Stimulated activated CD8-positive, alpha-beta memory T cell treated with anti-CD3 and anti-CD28 coated beads, Interleukin-15, amount 100 ng/mL, for 24 hours (primary cell): ENCODE measurements at places on chromosomes 2 and 18.

DNA sequence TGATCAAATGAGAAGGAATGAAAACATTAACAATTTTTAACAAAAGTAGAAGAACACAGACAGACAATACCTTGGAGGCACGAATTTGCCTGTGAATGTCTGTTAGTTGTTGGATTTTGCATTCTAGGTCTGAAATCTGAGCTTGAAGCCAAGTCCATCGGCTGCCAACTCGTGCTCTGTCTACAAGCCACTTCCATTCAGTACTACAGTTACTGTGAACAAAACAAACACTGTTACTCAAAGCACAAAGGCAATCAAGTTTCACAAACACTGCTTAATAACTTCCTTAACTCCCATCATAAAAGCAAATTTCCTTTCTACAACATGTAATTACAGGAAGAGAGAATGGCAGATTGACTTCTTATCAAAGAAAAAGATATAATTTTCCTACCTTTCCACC is 42.2 kb downstream of the KANSL1L start:
- no peak for DNase-seq

- DNase-seq = no peak
Measured at GRCh38 chr18:54127759-54128378, 96.6 kb downstream of the MBD2 start.

DNA sequence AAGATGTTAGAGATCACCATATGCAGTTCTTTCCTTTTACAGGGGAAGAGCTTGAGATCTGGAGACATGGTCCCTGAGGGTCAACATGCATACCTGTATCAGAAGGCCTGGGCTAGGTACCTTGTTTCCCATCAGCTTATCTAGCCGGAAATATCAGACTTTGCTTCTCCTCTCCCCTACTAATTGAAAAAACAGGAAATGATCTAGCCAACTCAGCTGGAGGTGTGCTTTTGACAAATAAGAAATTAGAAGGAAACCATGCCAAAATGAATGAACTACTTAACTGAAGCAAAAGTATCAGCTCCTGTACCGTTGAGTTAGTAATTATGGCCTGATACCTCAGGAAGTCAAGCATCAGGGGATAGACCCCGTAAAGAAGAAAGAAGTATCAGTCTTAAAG is 20.4 kb downstream of the PKP4 start:
- no peak for DNase-seq

DNA sequence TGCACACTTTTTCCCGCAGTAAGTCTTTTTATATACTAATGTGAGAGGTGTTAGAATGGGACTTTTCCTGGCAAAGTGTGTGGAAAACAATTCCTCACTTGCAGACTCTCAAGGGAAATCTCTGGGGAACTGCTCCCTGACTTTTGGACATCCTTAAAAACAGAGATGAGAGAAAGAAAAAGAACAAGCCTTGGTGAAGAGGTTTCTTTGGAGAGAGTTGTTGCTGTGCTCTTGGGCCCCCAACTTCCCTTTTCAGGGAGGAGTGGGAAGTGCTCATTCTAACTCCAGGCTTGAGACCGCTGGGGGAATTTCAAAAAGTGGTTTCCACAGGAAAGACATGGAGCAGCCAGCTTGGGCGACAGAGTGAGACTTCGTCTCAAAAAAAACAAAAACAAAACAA is 142.6 kb upstream of the SPRED2 start:
- no peak for DNase-seq

GRCh38 chr2:120421830-120422175 is 75.9 kb downstream of the INHBB start:
- no peak for DNase-seq

GRCh38 chr2:14423145-14423906 is 209.2 kb upstream of the LRATD1 start:
- DNase-seq = no peak

GRCh38 chr18:31513189-31513935 is 15.4 kb downstream of the DSG2 start:
- no peak for DNase-seq

DNA sequence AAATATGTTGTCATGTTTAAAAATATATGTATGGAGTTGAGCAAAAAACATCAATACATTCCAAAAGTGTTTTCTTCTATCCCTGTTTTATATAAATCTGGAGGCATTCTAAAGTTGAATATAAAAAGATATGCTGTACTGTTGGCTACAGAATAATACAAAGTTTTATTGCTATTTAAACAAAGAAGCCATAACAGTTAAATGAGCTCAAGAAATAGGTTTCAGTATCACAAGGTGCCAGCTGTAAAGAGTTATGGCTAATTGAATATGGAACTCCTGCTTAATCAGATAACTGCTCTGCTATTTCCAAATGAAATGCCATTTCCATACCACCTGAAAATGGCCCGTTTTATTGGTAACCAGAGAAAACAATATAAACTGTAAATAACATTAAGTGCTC is 55.0 kb downstream of the LNPK start:
- DNase-seq = no peak

GRCh38 chr2:126839796-126840195 is 58.9 kb upstream of the TEX51 start:
- DNase-seq = no peak

- no peak for DNase-seq
Measured at GRCh38 chr2:183927406-183928325, 670.7 kb upstream of the ZNF804A start.

GRCh38 chr2:29749041-29749440 is 172.3 kb downstream of the ALK start:
- DNase-seq = no peak

- DNase-seq = no peak
Measured at GRCh38 chr18:62506495-62507143, 16.2 kb upstream of the ZCCHC2 start.

- DNase-seq = no peak
Measured at GRCh38 chr2:157868993-157869392, 7.1 kb downstream of the ACVR1 start.

DNA sequence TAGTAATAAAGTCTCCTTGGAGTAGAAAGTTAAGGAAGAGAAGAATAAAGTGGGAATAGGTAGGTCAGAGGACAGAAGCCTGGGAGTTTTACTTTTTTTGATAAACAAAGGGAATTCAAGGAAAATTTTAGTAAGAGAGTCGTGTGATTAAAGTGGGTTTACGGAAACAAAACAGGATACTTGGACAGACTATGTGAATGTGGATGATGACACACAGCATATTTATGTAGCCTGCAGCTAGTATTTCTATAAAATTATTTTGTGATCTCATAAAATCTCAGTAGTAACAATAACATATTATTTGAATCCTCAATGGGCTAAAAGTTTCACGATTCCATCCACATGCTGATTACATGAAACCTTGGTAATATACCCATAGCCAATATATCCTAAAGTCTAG is 450.7 kb upstream of the PIK3C3 start:
- no peak for DNase-seq

DNA sequence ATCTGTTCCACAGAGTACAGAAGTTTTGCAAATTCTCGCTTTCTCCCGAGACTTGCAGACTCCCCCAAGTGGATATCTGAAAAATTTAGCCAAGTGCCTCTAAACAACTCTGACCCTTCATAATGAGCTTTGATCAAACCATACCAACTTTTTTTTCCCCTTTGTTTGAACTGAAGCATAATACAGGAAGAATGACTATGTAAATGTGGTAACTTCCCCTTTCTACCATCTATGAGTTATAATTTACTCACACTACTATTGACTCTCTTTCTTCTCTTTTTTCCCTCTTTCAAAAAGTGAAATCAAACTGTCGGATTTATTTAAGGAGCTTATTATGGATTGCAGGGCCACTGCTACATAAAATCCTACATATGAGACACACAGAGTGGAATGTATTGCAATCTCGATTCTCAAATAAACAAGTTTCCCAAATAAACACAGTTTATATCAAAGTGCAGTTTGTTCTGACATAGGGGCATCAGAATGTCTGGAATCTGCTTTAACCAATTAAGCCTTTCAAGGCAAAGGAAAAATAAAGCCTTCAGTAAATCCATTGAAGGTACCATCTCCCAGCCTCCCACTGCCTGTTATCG is 1.4 kb upstream of the ZNF804A start:
- DNase-seq = no peak

DNA sequence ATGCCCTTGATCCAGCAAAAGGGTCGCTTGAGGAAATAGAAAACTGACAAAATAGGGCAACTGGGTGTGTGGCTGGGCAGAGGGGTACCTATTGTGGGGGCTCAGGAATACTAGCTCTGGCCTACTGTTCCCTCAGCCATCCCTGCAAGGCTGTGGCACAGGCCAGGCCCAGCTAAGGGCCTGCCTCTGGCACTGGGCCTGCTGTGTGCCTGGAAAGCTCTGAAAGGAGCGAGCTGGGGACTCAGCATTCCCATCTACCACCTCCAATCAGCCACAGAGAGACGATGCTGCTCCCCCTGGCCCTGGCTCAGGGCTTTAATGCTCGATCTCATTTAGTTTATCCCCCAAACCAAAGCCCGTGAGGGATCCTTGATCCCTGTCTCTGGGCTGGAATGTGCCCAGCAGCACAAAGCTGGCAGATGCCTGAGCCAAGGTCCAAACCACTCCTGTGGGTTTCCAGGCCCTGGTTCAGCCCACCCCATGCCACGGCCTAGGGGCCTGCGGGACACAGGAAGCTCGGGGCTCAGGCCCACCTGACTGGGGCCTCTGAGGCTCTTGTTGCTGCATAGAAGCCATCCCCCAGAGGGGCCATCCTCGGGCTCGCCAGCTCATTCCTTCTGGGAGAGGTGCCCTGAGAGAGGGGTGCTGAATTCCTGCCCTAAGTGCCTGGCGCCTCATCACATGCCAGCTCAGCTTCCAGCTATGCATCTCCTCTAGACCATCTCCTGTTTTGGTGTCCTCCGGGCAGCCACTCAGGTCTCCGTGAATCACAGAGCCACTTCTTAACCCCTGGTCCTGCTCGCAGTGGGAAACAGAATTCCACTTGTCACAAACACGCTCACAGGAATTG is 43.0 kb upstream of the KCNF1 start:
- DNase-seq = no peak

DNA sequence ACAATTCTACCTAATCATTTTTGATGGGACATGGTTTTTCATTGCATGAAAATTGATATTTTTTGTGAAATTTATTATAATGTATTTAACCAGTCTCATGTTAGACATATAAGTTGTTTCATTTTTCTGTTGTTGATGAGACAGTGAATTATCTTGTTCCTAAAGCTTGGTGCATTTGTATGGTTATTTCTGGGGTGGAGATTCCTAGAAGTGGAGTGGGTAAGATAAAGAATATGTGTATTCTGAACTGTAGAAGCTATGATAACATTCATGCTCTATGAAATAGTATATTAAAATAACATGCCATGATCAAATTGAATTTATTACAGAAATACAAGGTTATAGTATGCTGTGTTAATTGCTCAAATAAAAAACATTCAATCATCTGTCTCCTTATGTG is 69.2 kb downstream of the BOLA3 start:
- no peak for DNase-seq

DNA sequence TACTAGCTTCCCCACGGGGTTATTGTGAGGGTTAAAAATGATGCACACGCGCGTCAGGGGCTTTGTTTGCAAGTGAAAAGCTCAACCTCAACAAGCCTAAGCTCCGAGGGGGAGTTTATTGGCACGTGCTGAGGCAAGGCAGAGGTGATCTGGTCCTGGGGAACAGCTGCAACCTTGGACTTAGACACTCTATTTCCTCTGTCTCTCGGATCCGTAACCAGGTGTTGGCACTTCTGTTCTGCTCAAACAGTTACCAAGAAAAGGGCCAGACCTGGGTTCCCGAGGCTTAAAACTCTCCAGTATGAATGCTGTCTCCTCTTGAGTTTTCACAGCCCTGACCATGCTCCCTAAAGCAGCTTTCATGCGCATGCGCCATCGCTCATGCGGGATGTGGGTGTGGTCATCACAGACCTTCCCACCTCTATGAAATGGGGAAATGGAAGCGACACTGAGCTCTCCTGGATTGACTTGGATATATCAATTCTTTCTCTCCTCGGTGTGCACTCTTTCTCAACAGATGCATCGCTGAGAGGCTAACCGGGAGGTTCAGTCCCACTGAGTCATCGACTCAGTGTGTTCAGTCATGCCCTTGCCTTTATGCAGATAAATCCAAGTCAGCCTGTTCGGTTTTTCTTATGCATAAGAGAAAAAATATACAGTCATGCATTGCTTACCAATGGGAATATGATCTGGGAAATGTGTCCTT is 19.9 kb upstream of the RAB31 start:
- DNase-seq = no peak

DNA sequence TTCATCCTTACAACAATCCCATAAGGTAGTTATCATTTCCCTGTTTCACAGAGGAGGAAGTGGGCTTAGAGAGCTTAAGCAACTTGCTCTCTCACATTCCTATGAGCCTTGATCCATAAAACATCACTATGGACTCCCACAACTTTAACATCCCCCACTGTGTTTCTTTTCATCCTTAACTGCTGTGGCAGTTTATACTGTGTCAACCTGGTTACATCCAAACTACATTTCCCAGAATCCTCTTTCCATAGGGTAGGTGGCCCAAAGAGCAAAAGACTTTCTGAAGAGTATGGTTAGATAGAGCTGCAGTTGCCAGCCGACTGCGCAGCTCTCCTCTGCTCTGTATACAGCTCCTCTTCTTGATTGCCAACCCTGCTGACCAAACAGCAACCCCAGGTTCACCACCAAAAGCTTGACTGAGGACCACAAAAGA is 22.5 kb downstream of the MAP3K2 start:
- no peak for DNase-seq

- no peak for DNase-seq
Measured at GRCh38 chr18:53135654-53136053, 795.7 kb downstream of the DCC start.

DNA sequence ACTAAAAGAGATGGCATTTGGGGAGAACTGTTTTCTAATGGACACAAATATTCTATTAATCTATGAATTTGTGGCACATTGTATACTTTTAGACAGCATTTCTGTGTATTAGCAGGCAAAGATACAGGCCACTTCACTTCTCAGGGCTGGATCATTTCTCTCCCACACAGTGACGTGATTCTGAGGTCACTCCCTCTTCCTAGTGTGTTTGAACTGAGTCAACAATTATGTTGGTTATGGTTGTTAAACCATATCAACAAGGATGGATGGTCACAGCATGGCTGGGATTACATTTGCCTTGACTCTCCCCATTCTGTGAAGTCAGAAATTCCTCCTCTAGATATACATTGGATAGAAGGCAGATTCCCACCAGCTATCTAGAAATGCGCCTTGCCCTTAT is 11.6 kb downstream of the NOSTRIN start:
- DNase-seq = no peak

GRCh38 chr2:42906557-42907411 is 114.4 kb upstream of the HAAO start:
- no peak for DNase-seq

DNA sequence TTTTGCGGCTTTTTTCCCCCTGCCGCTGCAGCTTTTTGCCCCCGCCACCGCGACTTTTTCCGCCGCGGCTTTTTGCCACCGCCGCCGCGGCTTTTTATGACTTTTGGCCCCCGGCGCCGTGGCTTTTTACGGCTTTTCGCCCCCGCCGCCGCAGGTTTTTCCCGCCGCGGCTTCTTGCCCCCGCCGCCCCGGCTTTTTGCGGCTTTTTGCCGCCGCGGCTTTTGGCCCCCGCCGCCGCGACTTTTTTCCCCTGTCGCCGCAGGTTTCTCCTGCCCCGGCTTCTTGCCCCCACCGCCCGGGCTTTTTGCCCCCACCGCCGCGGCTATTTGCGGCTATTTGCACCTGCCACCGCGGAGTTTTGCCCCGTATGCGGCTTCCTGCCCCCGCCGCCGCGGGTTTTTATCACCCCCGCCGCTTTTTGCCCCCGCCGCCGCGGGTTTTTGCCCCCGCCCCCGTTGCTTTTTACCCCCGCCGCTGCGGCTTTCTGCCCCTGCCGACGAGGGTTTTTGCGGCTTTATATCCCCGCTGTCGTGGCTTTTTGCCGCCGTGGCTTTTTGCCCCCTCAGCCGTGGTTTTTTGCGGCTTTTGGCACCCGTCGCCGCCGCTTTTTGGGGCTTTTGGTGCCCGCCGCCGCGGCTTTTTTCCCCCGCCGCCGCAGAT is 2750.9 kb downstream of the RPIA start:
- DNase-seq = no peak
